ENCODE measurements at places on chromosomes 6 and 20. TPM values are rescaled to one million over a fixed set of nuclear protein-coding genes. Genes with fewer than 3 reads are reported as not detected.

Gene TCF15
- 0.71 TPM for total RNA-seq

GRCh38 chr6:81304466-81304865, 448.0 kb downstream of the TENT5A start:
- DNase-seq: no peak

DNA sequence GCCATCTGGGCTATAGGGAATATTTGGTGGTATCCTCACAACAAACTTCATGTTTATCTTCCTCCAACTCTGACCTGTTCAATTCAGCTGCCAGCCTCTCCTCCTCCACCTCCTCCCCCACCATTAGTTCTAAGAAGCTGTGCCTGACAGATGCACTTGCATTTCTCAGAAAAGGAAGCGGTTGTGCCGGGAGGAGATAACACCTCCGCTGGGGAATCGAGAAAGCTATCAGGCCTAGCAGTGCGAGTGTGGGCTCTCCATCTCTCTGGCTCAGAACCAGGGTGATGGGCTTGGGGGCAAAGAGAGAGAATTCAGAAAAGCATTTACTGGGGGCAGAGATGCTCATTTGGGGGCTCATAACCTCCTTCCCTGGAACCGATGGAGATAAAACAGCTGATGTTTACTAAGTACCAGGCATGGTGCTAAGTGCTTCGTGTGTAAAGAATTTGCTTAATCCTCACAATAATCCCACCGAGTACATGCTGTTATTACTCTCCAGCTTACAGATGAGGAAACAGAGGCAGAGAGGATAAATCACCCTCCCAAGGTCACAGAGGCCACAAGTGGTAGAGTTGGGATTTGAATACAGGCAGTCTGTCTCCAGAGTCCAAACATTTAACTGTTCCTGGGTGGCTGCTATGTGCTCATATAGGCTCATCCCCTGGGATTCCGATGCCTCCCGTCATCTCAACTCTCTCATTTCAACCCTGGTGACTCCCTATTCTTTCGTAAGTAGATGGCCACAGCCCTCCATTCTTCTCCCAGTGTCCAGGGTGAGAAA, 38.3 kb downstream of the COX4I2 start:
- DNase-seq: no peak

DNA sequence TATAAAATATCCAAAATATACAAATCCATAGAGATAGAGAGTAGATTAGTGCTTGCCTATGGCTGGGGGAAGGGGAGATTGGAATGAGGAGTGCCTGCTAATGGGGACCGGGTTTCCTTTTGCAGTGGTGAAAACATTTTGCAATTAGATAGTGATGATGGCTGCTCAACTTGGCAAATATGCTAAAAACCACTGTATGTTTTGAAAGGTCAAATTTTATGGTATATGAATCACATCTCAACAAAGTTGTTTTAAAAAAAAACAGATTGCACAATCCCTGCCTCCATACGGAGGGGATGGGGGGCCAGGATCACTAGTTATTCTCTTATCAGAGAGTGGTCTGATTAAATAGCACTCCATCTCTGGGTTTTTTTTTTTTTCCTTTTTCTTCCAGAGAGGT, 76.9 kb upstream of the RIPOR2 start:
- DNase-seq: no peak

Gene NOTCH4
- 8.9 TPM for total RNA-seq

GRCh38 chr6:29447670-29448069, 8.6 kb downstream of the OR10C1 start:
- no peak for DNase-seq

GRCh38 chr6:1215023-1215422, 96.9 kb upstream of the FOXQ1 start:
- DNase-seq: no peak

GRCh38 chr20:17602493-17602892, 32.6 kb downstream of the DSTN start:
- no peak for DNase-seq

- no peak for DNase-seq
Observed at GRCh38 chr6:43229803-43230620, 731 bp upstream of the DNPH1 start.

DNA sequence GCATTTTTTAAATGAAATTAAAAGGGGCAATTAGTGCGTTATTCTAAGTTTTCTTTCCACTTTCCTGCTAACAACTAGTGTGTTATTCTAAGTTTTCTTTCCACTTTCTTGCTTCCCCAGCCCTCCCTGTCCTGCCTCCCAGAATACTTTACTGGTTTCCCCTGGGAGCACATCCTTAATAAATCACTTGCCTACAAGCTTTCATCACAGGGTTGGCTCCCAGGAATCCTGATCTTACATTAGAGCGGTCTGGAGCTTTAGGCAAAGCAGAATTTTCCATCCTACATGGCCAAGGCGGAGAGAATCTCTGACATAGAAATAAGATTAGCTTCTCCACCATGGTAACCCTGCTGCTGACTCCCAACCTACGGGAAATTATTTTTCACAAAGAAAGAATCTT, 150.4 kb downstream of the BFSP1 start:
- DNase-seq: no peak

- DNase-seq: no peak
Observed at GRCh38 chr20:16982091-16982726, 234.1 kb downstream of the OTOR start.
